Glomerular endothelial cell (primary cell): ENCODE measurements at places on chromosomes 6 and 20.

DNA sequence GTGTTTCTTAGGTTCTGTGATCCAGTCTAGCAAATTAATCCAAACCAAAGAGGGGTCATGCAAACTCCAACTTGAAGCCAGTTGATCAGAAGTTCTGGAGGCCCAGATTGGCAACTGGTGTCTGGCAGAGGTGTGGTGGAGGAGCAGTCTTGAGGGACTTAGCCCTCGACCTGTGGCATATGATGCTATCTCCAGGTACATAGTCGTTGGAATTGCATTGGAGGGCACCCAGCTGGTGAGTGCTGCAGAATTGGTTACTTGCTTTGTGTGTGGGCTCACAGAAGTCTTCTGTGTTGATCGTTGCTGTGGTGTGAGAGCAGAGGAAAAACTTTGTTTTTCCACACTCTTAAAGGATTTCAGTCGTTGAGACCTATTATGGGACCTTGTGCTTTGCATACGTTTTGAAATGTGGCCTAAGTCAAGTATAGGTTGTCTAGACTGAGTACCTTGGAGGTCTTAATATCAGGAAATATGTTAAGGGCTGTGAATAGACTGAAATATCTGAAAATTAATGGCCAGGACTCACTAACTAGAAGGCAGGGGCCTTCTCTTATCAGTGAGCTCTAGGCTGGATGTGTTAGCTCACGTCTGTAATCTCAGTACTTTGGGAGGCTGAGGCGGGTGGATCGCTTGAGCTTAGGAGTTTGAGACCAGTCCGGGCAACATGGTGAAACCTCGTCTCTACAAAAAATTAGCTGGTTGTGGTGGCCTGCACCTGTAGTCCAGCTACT lies 7.8 kb downstream of the PANK2 start:
- no peak for DNase-seq

GRCh38 chr20:21225215-21225947 lies 77.8 kb upstream of the XRN2 start:
- DNase-seq = no peak

GRCh38 chr6:44805238-44805846 lies 417.8 kb downstream of the CDC5L start:
- no peak for DNase-seq

- DNase-seq = no peak
Measured at GRCh38 chr20:58575776-58576602, 60.8 kb upstream of the APCDD1L start.

- DNase-seq = no peak
Measured at GRCh38 chr6:170049641-170050561, 241.0 kb downstream of the DLL1 start.

DNA sequence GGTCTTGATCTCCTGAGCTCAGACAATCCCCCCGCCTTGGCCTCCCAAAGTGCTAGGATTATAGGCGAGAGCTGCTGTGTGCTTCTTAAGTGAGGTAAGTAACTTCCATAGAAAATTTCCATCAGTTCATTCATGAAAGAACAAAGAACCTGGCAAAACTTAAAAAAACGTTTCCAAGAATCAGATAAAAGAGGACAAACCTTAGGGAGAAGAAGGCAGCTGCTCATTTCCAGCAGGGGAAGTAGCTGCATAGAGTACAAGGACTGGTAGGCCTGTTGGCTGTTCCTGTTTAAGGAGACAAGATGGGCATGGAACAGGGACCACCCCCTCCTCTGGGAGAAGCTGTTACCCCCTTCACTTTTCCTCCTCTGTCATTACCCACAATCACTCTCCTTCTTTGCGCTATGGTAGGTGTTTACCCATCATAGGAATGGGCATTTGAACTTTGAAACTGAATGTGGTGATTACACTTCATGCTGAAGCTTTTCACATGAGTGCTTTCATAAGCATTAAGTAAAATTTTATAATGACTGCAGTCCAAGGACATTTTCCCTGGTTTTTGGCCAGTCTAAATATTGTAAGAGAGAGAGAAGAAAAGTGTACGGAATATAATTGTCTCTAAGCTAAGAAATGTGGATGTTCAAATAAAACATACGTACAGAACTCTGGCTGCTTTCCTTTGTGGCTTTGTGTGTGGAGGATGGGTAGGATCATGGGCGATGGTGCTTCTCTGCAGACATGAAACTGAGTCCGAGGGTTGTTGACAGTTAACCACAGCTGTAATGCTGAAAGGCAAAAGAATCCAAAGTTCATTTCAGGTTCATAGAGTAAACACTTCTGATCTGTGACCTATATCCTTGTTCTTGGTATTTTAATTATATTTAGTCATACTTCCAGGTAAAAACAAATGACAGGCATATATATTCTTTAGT lies 56.4 kb downstream of the CCN2 start:
- DNase-seq = no peak

DNA sequence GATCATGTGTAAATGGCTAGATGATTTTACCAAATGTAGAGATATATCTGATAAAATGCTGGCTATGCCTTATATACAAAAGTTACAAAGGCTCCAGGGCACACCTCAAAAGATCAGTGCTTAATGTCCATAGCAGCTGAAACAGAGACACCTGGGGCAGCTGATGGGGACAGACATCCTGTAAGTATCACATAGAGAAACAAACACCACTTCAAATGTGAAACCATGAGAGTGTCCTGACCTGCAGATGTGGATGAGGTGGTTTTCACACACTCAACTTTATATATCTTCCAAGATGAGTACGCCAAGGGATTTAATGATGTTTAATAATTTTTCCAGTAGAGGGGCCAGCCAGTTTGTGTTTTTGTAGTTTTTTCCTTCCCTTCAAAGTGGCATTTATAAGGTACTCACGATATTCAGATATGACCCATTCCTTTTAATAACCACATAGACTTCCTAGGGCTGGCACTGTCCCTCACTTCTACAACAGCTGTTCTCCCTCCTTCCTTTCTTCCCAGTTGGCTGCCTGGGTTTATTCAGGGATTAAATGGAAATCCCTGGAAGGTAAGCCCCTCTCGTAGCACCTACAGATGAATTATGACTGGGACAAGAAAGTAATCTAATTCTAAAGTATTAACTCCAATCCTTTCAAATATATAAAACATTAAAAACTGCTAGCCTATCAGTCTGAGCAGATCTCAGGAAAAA lies 50.3 kb upstream of the MCM9 start:
- DNase-seq = no peak

DNA sequence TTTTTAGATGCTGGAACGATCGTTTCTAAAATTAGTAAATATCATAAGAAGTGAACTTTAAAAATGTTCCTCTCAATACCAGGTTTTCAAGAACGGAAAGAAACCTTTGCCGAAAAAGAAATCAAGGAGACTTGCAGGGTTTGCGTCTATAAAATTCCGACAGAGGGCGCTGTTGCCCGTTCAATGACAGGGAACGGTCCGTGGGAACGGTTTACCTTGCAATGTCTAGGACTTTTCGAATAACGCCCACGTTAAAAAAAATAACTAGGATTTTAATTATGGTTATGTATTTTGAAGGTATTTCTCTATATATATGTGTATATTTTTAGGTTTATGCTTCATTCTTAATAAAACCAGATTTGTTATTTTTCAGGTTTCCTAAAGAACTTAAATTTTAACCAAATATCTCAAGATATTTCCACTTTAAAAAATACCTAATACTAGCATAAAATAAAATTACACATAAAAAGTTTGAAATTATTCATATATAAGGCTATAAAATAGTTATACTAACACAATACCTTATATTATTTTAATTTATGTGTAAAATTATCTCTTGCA lies 2.5 kb upstream of the TFAP2B start:
- DNase-seq = peak; percentile 65

DNA sequence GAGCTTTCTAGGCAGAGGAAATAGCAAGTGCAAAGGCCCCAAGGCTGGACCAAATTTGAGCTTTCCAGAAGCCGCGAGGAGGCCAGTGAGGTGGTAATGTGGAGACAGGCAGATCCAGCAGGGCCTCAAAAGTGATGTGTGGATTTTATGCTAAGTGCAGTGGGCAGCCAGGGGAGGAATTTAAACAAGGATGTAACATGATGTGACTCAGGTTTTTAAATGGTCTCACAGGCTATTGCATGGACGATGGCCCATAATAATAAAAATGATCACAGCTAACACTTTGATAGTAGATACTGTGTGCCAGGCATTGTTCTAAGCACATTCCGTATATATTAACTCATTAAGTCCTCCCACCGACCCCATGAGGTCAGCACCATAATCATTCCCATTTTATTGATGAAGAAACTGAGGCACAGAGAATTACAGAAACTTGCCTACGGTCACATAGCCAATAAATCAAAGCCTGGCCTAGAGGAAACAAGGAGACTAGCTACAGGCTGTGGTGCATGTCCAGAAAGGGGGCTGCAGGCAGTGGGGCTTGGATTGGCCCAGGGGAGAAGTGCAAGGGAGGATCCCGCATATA lies 18.0 kb upstream of the PREX1 start:
- DNase-seq = no peak

DNA sequence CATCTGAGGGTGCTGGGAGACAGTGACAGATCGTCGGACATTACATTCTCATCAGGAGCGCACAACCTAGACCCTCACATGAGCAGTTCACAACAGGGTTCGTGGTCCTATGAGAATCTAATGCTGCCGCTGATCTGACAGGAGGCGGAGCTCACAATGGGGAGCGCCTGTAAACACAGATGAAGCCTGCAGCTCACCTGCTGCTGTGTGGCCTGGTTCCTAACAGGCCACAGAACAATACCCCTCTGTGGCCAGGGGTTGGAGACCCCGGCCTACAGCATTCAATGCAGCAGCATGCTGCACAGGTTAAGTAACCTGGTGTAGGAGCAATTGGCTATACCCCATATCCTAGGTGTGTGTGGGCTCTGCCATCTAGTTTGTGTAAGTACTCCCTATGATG lies 19.5 kb downstream of the ANKRD60 start:
- DNase-seq = no peak

GRCh38 chr6:112036088-112036637 lies 17.7 kb upstream of the CCN6 start:
- DNase-seq = no peak

DNA sequence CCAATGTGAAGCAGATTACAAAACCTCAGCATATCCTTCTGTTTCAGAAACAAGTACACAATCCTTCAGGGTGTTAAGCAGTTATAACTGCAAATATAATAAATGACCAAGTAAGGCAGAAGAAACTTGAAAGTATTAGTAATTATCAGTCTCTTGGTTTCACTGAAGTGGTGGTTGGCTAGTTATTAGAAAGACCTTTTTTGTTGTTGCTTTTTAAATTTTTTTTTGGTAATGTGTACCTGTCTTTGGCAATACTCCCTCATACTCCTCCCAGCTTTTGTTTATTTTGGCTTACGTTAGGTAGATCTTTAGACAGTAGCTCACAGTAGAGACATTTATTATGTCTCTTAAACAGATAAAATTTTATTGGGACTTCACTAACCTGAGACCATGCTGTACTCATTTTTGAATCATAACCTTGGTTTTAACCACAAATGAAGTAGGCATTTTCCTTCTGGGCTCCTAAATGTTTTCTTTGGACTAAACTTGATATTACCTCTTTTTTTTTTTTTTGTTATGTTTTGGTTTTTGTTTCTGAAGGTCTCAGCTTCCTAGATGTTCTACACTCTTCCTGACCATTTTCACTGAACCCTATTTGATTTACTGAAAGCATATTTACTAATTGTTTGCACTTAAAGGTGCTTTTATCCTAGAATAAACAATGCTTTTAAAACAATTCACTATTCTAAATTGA lies 6.4 kb downstream of the CD2AP start:
- DNase-seq = no peak

DNA sequence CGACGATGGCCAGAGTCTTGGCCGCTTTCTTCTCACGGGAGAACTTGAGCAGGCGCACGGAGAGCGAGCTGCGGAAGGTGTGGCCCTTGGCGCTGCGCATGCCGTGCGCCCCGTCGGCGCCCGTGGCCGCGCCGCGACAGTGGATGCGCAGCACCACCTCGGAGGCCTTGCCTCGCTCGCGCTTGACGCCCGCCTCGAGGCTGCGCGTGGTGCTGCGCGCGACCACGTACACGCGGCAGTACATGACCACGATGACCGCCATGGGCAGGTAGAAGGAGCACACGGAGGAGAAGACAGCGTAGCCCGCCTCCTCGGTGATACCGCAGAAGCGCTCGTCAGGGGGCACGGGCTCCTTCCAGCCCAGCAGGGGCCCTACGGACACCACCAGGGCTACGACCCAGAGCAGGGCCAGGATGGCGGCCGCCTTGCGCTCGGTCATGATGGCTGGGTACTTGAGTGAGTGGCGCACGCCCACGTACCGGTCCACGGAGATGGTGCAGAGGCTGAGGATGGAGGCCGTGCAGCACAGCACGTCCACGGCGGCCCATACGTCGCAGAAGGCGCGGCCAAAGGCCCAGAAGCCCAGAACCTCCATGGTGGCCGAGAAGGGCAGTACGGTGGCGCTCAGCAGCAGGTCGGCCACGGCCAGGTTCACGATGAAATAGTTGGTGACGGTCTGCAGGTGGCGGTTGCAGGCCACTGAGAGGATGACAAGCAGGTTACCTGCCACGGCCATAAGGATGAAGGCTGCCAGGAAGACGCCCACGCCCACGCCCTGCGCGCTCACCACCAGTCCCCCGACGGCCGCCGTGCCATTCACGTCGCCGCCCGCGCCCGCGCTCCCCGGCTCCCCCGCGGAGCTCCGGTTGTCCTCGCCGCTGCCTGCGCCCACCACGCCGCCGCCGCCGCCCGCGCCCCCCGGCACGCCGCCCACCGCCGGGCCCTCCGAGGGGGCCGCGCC lies 232.8 kb upstream of the RNF24 start:
- DNase-seq = no peak

DNA sequence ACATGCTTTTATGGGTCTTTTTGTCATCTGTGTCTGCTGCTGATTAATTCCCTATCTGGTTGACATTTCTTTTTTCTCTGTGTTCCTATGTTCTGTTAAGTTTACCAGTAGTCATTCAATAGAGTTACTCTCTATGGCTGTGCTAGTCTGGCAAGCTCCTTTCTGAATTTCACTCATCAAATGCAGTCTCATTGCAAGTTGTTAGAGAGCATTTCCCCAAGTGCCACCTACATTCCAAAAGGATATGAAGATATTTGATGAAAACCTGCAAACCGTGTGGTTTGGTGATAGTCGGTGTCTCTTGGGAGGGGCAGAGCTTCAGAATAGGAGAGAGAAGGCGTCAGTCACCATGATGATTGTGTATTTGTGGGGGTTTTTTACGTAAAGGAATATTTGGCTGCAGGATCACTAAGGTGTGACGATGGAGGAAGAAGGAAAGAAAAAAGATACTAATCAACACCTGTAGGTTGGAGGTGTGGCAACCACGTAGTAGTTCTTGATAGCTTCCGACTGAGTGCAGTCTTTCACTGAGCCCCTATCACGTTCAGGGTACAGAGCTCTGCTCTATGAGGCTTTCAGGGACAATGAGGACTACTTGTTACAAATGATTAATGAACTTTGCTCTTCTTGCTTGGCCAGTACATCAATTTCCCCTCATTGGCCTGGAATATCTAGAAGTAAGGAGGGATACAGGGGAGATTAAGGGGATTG lies 73.1 kb upstream of the TNFAIP3 start:
- DNase-seq = no peak
